NCI-H1930 (cell line): ENCODE measurements at places on chromosomes 1 and 21.

DNA sequence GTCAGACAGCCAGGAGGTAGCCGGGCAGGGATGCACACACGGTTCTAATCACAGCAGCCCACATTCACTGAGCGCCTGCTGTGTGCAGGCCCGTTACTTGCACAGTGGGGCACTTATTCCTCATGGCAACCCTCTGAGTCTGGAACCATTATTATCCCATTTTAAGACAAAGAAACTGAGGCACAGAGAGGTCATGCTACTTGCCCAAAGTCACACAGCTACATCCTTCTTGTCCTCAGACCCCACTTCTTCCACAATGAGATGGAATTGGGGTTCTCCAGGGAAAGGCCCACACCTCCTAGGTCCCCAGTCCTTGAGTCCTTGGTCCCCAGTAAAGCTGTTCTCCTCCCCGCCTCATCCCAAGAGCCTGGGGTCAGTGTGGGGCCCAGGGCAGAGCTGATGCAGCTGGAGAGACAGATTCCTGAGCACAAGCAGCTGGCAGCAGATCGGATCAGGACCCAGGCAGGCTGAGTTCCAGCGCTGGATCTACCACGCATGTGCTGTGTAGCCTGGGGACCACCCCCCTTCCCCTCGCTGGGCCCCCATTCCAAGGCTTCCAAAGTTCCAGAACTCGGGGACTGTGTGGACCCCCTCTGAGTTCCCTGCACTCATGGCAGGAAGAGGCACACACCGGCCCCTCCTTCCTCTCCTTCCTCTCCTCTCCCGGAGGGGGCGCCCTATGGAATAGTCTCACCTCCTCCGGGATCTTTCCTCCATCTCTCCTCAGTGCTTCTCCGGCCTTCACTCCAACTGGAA, 393.4 kb downstream of the MATN1 start:
- no peak for DNase-seq

DNA sequence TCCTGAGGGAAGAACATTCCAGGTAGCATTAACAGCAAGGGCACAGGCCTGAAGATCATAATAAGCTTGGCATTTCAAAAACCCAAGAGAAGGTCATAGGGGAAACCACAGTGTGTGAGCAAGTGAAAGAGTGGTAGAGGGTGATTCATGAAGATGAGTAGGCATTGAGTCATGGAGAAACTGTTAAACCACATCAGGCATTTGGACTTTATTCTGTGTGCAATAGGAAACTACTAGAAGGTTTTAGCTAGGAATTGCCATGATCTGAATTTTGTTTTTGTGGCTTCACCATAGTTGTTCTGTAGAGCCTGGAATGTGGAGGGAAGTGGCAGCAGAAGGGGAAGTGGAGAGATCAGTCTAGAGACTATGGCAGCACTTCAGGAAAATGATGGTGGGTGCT, 359.0 kb upstream of the PTBP2 start:
- no peak for DNase-seq

DNA sequence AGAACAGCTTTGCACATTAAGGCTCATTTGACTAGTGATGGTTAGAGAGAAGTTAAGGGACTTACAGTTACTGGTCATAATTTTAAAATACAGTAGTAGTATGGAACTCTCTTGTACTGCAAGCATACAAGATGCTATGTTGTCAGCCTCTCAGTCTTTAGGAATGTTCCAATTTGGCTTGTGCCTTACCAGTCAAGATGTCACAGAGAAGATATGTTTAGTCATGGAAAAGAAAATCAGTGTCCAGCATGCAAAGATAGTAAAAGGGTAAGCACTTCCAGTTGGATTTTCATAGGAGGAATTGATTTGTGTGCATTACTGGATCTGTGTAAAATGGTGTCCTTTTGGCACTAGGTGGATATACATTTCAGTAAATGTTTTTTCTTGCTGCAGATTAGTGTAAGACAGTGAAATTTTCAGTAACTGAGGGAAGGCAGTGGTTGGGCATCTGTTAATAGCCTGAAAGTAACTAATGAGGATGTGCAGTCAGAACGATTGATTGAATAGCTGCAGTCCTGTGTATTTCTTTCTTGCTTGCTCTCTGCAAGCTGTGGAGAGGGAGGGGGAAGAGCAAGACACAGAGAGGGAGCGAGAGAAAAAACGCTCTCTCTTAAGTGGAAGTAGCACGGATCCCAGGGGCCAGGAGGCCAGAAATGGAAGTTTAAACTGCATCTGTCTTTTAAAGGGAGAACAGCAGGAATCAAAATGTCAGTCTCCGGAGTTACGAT, 108.2 kb downstream of the CLEC20A start:
- no peak for DNase-seq

DNA sequence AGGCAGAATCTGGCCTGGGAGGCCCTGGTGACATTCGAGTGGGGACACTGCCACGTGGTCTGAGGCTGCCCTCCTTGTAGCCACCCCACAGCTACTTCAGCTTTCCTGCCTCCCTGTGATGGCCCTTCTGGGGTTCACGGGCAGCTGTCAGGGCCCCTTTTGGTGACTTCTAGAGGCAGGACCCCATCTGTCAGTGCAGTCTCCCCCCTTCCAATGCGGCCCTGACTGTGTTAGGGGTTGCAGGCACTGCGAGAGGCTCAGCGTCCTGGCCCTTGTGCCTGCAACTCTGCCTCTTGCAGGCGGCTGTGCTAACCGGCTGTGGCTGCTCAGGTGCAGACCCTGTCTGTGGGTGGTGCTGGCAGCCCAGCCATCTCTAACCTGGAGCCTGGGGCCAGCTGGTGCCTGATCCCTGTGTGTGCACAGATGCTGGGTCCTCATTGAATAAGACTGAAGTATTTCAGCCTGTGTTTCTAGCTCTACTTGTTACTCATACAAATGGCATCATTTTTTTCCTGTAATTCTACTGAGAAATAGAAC, 62.2 kb downstream of the S100B start:
- no peak for DNase-seq

DNA sequence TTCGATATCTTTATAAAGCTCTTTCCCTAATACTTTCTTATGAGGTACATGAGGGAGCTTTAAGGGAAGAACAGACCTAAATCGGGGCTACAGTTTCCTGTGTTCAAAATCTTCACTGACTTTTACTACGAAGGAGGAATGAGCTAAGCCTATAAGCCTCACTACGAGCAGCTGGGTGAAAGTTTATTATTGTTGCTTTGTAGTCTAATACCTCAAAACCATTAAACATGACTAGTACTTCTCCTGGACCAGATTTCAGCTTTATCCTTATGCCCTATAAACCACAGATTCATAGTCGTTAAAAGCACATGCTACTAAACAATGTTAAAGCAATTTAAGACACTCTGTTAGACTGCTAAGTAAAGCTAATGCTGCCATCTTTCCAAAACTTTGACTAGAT, 30.2 kb downstream of the NDC1 start:
- no peak for DNase-seq

DNA sequence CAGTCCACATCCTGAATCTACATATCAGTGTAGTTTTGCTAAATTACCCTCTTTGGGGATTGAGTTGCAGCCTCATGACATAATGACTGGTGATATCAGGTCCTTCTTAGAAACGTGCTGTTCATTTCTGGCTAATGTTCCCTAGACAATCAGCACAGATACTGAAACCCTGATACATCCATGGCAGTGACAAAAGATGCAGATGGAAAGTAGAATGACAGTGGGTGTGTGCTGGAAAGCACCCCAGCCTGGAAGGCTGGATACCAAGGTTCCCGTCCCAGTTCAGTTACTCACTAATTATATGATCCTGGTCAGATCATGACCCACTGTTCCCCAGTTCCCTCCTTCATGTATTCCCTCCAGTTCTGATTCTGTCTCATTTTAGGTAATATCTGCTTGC, 198.2 kb upstream of the FGGY start:
- DNase-seq, result no peak

DNA sequence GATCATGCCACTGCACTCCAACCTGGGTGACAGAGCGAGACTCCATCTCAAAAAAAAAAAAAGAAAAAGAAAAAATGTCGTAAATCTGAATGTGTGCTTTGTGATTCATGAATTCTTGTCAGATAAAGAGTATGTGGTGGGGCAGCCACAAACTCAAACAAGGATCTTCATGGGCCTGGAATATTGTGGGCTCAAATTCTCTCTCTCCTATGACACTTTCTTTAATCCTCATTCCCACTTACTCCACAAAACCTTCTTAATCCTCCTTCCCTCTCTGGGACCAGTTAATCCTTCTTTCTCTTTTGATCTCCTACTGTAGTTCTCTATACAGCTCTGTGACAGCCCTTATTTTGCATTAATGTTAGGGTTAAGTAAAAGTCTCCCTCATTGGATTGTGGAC, 112.3 kb downstream of the AK5 start:
- no peak for DNase-seq

DNA sequence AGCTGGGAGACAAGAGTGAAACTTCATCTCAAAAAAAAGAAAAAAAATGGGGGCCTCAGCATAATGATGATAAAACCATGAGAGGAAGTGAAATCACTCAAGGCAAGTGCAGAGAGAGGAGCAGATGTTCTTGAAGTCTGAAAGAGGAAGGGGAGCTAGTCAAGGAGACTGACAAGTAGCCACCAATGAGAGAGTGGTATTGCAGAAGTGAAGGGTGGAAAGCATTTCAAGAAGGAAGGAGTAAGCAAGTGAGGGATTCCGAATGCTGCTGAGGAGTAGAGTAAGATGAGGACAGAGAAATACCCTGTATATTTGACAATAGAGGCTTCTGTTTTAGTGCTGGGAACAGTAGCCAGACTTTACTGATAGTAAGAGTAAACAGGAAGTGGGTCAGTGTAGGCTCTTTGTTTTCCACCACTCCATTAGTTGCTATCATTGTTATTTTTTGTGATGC, 2.9 kb downstream of the TATDN3 start:
- DNase-seq, result no peak
